ENCODE measurements at places on chromosomes 5 and 9.

GRCh38 chr9:37437621-37438020 lies 15.1 kb downstream of the GRHPR start:
- no peak for DNase-seq

GRCh38 chr5:69083412-69083811 lies 10.4 kb upstream of the SLC30A5 start:
- no peak for DNase-seq

DNA sequence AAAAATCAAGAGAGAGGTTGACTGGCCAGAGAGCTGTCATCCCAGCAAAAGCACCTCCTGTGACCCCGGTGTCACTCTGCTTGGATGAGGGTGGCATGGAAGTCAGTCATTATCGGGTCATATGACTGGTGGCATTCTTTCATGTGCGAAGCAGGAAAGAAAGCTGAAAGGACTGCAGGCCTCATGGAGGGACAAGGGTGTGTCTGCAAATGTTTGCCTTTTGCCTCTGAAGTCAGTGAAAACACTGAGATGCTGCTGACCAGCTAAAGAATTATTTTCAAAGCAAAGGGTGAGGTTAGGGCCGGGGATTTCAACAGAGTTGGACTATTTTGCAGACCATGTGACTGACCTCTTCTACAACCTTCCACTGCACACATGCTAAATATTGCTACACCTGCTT lies 298.3 kb downstream of the CSNK1G3 start:
- no peak for DNase-seq

- DNase-seq, result no peak
Measured at GRCh38 chr5:52754051-52754450, 33.7 kb upstream of the ITGA1 start.

- DNase-seq, result no peak
Measured at GRCh38 chr5:31531543-31531887, 378 bp downstream of the DROSHA start.

DNA sequence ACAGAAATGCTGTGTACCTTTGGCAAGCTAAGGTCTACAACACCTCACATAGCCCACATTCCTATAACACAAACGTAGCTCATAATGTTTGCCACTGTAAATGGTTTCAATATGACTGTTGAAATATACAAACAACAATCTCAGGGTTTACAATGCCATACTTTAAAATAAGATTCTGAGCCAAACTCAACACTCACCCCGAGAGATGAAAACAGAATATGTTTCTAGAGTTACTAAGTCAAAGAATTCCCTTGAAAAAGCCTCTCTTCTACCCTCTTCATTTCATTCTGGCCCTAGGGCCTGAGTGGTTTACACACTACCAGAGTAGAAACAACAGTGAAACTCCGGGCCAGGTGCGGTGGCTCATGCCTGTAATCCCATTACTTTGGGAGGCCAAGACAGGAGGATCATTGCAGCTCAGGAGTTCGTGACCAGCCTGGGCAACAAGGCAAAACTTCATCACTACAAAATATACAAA lies 72.6 kb downstream of the MYO10 start:
- DNase-seq, result no peak

DNA sequence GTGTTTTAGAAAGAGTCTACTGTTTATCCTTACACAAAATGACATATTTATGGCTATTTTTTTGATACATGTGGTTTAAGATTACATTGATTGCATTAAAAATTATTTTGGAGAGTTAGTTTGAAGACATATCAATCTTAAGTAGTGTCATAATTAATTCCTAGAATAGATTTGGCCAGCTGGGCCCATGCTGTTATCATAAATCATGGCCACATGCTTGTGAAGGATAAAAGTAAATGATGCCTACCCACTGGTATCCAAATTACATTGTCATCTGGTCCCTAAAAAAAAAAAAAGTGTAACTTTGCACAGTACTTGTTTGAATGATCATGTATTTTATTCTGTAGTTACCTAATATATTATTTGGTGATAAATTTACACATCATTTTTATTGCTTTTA lies 96.9 kb downstream of the PARP8 start:
- no peak for DNase-seq

DNA sequence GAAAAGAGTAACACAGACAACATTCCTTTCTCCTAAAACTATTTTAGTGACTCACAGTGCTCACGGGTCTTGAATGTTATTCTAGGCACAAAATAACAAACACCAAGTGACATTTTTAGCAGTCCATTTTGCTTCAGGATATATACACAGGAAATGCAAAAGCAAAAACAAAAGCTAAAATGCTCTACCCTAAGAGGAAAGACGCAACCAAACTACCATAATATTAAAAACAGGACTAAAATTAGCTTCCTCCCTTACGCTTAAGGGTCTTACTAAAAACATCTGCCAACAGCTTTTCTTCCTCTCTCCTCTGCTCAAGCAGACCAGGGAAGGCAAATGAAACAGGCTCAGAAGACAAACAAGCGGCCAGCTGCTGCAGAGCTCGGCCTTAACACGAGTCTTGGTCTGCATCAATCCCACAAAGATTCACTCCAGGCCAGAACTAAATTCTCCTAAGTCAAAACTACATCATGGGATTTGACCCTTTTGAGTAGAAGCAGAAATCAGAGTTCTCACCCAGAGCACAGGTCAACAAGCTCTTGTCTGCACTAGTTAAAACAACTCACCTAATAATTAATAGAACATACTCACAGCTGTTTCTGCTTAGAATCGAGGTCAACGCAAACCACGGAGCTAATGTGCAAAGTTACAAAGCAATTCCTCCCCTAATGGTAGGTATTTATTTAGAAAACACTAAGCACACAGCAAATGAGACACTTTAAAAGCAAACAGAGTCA lies 62.3 kb downstream of the RAPGEF1 start:
- DNase-seq, result no peak

DNA sequence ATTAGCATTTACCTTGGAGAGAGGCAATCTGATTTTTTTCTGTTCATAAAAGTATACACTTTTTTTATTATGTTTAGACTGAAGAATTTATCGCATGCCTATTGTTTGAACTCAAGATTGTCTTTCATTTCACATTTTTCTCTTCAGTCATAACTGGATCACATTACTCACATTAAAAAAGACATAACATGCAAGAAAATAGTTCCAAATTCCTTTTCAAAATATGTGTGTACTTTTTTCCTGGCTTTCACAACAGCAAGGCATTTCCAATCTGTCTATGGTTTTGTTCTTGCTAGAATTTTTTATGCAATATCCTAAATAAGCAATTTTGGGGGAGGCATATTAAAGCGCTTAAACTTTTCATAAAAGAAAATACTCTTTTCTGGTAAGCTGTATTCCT lies 21.2 kb downstream of the FTMT start:
- DNase-seq, result no peak

GRCh38 chr5:144276034-144276822 lies 105.6 kb downstream of the KCTD16 start:
- no peak for DNase-seq

All from CD8-positive, alpha-beta memory T cell (primary cell).